ENCODE measurements at places on chromosomes 1 and 21.

- DNase-seq, result no peak
Measured at GRCh38 chr21:33495743-33496142, 4.2 kb upstream of the DNAJC28 start.

- DNase-seq, result no peak
Measured at GRCh38 chr21:34574601-34575529, 40.0 kb downstream of the RCAN1 start.

GRCh38 chr1:156371553-156372264 is 2.7 kb downstream of the RHBG start:
- peak; percentile 37 for DNase-seq

DNA sequence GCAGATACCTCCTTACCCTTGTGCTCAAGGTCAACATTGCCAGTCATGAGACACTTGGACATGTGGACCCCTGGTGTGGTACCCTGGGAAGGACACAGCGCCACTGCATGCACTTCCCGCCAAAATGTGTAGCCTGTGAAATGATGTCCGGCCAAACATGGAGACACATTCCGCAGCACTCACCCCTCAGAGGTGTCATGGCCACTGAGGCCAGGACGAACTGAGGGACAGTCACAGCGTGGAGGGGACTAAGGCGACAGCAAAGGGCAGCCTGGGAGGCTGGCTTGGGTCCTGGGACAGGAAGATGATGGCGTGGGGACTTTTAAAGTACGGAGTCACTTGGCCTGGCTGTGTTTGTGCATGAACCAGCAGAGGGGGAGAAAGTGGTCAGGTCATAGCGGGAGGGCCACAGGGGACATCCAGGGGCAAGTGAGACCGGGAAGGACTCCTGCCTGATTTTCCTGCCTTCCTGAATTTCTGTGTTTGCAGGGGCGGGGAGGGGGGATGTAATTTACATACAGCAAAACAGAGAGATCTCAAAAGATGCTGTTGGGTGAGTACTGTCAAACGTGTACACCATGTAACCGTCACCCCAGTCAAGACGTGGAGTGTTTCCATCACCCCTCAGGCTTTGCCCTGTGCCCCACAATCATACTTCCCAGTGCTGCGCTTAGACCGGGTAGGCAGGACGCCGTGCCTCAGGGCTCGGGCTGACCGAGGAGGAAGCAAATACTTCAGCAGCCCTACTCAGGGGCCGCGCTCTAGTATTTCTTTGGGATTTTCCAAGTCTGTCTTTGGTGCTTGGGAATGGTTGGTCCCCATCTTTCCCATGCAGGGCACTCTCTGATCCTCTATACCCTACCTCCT is 45.2 kb downstream of the WDR4 start:
- DNase-seq, result no peak

GRCh38 chr1:183246436-183246835 is 60.4 kb downstream of the LAMC2 start:
- DNase-seq, result no peak

DNA sequence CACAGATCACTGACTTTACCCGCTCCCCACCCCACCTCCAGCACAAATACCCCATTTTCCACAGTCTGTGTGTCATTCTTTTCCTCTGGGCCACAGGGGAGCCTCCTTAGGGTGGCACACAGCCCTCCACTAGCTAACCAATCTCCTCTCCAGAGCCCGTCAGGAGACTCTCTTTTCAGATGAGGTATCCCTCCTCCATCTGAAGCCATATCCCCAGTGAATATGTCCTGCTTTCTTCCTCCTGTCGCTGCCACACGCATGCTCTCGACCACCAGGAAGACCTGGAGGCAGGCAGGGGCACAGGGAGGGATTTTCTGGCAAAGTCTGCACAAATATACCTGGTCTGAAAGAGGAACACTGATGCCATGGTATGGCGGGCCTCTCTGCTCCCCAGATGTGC is 635 bp downstream of the ZNF648 start:
- DNase-seq, result no peak

- DNase-seq, result no peak
Measured at GRCh38 chr1:101227837-101228236, 9.0 kb upstream of the S1PR1 start.

GRCh38 chr1:54054438-54054749 is 986 bp downstream of the TCEANC2 start:
- DNase-seq, result no peak

- no peak for DNase-seq
Measured at GRCh38 chr1:156150333-156151011, 2.9 kb upstream of the SEMA4A start.

- no peak for DNase-seq
Measured at GRCh38 chr1:115592264-115592663, 49.5 kb upstream of the VANGL1 start.

GRCh38 chr1:38133756-38134155 is 87.2 kb upstream of the POU3F1 start:
- no peak for DNase-seq

- DNase-seq, result no peak
Measured at GRCh38 chr1:192443616-192444015, 126.8 kb downstream of the RGS21 start.

- no peak for DNase-seq
Measured at GRCh38 chr1:208747979-208748378, 503.8 kb upstream of the PLXNA2 start.

Data from left ventricle myocardium inferior (tissue), 1 donor.